GM23338 (cell line): ENCODE measurements at places on chromosomes 6 and 20. TPM values are rescaled to one million over a fixed set of nuclear protein-coding genes. Genes with fewer than 3 reads are reported as not detected.

DNA sequence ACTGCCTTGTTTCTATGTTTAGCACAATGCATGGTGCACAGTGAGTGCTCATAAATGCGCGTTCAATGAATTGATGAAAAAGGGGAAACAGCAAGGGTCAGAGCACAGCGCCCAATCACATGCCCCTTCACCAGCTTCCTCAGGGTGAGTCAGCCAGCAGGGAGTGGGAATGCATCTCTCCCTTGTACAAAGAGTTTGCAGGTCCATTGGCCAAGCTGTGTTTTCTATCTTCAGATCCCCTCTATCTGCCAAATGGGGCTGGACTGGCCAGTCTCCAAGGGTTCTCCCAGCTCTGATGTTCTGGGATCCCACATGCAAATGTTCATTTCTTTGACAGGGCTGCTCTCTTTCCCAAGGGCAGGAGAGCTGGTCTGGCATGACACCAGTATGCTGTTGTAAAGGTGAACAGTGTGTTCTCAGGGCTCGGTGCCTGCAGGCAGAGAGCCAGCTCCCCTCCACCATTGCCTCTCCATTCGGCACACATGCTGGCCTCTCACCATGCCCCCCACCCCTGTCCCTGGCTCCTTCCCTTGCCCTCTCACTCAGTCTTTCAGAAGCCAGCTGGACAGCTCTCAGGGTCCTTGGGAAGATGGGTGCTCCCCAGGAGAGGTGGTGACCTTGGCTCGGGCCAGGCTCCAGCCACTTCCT lies 25.0 kb downstream of the ANGPT4 start:
- H3K27me3 ChIP-seq = peaks cover 1% of the 10 kb centered on the region
- no peak overlapping the region for H3K27ac ChIP-seq

The PHF20 gene
- total RNA-seq = 56.6 and 71.8 TPM in 2 replicates

The KHDC1L gene
- not detected in 2 replicates for total RNA-seq

The SUMO4 gene
- total RNA-seq = 0.74 and 1.9 TPM in 2 replicates

The CYP24A1 gene
- 0.12 TPM in 1 of 2 replicates, not detected in the other for total RNA-seq

The CRISP3 gene
- total RNA-seq = not detected in 2 replicates

The TREML2 gene
- total RNA-seq = 0.07 TPM in 1 of 2 replicates, not detected in the other

The BEND3 gene
- 30.5 and 33.7 TPM in 2 replicates for total RNA-seq
